HuH-7.5 (cell line): ENCODE measurements at places on chromosomes 7 and 10.

DNA sequence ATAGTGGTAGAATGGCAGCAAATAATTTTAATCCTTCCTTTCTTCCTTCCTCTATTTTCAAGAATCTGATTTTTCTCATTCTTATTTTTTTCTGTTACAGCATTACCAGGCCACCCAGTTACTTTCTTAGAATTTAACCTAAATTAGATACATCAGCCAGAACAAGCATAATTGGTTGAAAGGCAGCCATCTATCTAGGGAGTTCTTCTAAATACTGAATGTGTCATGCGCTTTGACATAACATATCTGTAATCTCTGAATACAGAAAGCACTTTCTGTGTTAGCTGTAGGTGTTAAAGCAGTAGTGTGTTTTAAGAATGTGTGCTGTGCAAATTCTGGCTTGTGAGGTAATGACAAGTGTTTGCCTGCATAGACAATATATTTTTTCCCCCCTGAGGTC lies 97.3 kb downstream of the BTRC start:
- DNase-seq = no peak

DNA sequence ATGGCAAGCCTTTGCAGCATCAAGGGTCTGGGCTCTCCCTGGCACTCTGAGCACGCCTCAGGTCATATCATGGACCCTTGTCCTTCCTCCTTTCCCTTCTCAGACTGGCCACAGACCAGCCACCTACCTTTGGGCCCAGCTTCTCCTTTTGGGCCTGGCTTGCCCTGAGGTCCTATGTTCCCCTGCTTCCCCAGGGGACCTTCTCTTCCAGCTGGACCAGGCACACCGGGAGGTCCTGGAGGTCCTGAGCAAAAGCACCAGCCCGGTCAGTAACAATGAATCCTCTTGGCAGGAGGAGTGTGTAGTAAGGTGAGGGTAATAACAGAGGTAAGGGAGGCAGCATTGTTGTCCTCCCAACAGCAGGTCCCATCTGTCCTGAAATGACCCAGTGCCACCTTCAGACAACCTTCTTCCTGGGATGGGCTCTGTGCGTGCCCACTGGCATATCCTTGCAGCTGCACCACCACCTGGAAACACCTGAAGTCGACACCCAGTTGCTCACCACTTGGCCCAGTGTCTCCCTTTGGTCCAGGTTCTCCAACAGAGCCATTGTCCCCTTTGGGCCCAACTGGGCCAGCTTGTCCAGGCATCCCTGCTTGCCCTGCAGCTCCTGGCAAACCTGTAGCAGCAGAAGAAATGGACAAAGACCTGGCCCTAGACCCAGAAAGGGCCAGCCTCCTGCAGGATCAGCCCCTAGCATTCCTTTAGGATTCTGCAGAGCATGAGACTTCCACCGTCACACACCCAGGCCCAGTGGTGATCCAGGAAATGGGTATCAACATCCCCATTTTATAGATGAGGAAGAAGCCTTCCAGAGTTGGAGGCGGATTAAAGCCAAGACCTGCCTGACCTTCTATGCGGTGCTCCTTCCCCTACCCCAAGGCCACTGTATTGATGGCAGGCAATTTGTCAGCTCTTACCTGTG lies 6.4 kb downstream of the SFTPD start:
- no peak for DNase-seq

DNA sequence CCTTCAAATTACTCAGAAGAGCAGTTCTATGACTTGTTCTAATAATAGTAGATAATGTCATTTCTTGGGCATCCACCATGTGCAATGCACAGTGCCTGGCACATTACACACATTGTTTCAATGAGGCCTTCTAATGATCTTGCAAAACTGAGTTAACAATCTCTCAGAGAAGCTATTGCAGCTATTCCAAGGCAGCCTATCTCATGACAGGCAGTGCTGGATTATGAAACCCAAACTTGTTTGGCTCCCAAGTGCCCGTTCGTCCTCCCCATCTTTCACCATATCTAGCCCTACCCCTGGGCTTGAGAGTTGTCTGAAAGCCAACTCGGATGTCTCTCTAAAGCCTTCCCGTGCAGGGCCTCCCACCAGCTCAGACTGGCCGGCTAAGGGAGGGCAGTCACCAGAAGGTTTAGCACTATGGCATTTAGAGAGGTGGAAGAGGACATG lies 405.1 kb downstream of the PLXNA4 start:
- no peak for DNase-seq

DNA sequence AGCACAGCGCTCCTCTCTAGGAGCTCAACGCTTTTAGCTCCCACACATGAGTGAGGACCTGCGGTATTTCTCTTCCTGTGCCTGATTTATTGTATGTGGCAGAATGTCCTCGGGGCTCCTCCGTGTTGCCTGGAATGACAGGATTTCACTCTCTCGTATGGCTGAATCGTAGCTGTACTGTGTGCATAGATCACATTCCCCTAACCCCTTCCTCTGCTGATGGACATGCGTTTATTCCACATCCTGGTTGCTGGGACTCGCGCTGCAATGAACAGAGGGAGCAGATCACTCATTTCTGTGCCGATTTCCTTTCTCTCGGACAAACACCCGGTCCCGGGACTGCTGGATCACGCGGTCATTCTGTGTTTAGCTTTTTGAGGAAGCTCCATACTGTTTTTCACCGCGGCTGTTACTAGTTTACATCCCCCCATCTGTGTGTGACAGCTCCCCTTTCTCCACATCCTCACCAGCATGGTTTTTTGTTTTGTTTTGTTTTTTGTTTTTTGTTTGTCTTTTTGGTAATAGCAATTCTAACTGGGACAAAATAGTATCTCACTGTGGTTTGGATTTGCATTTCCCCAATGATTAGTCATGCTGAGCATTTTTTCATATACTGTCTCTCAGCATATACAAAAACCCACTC lies 76.3 kb downstream of the FOXL3 start:
- no peak for DNase-seq

DNA sequence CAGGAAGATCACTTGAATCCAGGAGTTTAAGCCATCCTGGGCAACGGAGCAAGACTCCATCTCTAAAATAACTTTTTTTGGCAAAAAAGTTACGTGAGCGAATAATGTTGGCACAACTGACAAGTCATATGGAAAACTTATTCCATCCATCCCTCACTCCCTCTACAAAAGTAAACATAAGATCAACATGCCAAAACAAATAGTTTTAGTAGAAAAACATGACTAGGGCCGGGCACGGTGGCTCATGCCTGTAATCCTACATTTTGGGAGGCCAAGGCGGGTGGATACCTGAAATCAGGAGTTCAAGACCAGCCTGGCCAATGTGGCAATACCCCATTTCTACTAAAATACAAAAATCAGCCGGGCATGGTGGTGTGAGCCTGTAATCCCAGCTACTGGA lies 25.6 kb downstream of the SLC25A16 start:
- no peak for DNase-seq

DNA sequence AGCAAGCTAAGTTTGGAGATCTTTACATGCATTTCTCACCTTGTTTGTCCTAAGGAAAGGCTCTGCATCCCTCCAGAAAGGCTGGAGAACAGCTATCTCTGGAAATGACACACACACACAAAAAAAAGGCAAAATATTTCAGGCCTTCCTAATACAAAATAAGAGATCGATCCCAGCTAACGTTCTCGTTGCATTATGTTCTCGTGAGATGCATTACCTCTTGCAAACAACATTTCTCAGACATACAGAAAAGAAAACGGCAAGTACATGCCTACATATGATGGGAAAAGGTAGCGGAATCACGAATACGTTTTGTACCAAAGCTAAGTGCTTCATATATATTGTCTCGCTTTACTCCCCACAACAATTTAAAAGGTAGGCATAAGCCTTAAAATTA lies 488 bp downstream of the MTERF1 start:
- no peak for DNase-seq

GRCh38 chr7:16850614-16851466 lies 30.9 kb downstream of the AGR3 start:
- no peak for DNase-seq

DNA sequence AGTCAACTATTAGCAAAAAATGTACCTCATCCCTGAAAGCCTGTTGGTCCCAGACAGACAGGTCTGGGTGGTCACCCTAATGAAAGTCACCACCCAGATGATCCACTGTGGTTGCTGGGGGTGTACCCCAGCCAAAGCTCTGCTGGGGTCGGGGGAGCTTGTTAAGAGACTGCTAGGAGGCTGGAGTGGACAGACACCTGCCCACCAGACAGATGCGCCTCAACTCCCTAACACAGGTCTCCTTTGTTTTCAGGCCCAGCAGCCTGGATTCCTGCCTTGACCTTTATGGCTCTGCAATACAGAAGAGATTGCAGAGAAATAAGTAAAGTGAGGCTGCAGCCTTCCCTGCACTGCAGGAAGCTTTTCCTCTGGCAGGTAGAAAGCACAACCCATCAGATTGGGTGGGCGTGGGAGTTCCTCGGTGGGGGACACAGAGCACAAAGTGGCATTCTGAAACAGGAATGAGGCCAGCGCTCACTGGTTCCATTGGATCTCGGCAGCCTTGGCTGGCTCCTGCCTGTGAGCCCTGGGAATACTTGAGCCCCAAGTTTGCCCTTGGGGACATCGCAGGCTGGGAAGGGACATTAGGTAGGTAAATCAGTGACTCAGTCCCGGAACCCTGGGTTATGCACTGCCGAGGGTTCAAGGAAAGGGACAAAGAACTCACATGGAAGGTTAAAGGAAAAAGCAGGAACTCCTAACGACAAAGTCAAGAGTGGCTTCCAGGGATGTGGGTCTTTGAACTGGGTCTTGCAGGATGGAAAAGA lies 18.0 kb upstream of the ZNF488 start:
- no peak for DNase-seq

DNA sequence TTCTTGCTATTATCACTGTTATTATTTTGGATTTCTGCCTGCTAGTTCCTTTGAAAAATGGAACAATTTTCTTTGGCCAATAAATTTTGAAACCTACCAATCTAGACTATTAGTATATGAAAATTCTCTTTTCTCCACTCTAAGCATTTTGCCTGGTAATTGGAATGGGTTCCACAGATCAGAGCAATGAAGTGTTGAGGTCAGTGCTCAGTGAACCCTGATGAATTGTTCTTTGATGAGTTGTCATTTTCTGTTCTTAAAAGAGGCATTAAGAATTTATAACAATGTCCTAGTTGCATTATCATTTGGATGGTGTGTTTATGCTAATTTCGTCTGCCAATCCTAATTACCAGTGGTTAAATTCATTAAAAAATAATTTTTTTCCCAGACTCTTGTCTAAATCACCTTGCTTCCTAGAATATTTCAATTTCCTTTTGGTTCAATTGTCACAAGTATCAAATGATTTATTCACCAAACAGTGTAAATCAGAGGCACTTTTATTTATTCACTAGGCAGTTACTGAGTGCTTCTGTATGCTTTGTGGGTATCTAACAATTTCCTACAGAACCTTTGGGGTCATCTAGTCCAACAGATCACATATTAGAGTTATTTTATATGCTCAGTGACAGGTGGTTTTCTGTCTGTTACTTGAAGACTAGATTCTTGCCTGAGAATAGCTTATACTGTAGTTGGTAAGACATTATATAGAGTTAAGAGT lies 239.0 kb downstream of the DNAJB9 start:
- no peak for DNase-seq

DNA sequence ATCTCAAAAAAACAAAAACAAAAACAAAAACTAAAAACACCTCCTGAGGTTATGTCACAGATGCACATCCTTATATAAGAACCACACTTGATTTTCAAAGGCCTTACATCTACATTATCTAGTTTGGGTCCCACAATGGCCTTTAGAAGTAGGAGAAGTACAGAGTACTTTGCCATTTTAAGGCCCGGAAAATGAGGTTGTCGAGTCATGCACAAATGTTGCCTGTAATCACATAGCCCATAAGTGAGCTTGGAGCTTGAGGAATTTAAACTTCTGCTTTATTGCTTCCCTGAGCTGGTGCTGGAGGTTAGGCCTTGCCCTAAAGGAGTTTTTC lies 9.7 kb upstream of the MKRN1 start:
- DNase-seq = no peak

DNA sequence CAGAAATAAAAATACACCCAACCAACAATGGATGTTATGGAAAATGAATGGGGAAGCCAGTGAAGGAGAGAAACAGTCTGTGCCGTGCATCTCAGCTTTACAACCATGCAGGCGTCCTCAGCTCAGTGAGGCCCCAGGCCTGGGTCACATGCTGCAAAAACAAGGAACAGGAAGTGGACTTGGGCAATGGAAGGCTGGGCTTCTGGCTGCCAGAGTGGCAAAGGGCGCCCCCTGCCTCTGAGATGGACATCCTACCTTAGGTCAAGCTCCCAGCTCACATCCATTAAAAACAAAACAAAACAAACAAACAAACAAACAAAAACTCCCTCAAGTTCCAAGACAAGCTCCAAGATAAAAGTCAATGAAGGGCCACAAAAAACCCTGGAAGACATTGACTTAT lies 54.7 kb upstream of the AFAP1L2 start:
- peak; percentile 32 for DNase-seq

GRCh38 chr10:3407208-3407607 lies 234.6 kb upstream of the PITRM1 start:
- no peak for DNase-seq

GRCh38 chr10:110649347-110650264 lies 5.5 kb downstream of the RBM20 start:
- DNase-seq = no peak

- DNase-seq = no peak
These were observed 322.7 kb downstream of the GFRA1 start for GRCh38 chr10:115950320-115950719.

GRCh38 chr10:14625765-14626525 lies 148.8 kb downstream of the FAM107B start:
- no peak for DNase-seq

DNA sequence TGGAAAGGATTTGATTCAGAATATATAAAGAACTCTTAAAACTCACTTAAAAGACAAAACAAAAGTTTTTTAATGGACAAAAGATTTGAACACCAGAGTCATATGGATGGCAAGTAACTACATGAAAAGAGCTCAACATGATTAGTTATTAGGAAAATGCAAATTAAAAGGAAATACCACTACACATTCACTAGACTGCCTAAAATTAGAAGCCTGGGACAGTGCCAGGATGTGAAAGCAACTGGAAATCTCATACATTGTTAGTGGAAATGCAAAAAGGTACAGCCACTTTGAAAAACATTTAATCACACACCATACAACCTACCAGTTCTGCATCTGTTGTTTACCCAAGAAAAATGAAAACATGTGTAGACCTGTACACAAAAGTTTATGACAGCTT lies 48.8 kb downstream of the RALA start:
- DNase-seq = no peak

DNA sequence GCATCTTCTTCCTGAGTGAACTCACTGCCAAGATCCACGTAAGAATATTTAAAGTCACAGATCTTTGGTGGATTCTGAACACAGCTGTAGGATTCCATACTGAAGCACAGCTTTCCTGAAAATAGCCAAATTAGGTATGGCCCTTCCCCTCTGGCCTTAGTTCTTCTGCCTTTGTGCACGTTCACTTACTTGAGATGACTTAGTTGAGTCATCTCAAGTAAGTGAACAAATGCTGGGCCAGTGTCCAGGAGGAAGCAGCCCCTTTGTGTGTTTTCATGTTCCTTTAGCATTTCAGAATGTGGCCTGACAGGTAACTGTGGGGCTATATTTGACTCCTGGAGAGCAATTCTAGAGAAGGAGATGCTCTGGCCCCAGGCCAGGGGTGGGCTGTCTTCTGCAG lies 51.5 kb downstream of the CCNY start:
- DNase-seq = no peak

- no peak for DNase-seq
These were observed 125.0 kb downstream of the FAM53B start for GRCh38 chr10:124619195-124619594.

- no peak for DNase-seq
These were observed 913.8 kb downstream of the KCNMA1 start for GRCh38 chr10:76723844-76724243.

GRCh38 chr7:151793991-151794507 lies 82.9 kb downstream of the PRKAG2 start:
- no peak for DNase-seq

- peak; percentile 8 for DNase-seq
These were observed 22.2 kb upstream of the EXOC4 start for GRCh38 chr7:133230591-133231194.
